ENCODE measurements at places on chromosomes 3 and 15. TPM values are rescaled to one million over a fixed set of nuclear protein-coding genes. Genes with fewer than 3 reads are reported as not detected.

GRCh38 chr15:33698126-33698525 lies 270.2 kb upstream of the CHRM5 start:
- DNase-seq = no peak

- DNase-seq = no peak
Observed at GRCh38 chr3:3605226-3605625, 194.0 kb upstream of the LRRN1 start.

DNA sequence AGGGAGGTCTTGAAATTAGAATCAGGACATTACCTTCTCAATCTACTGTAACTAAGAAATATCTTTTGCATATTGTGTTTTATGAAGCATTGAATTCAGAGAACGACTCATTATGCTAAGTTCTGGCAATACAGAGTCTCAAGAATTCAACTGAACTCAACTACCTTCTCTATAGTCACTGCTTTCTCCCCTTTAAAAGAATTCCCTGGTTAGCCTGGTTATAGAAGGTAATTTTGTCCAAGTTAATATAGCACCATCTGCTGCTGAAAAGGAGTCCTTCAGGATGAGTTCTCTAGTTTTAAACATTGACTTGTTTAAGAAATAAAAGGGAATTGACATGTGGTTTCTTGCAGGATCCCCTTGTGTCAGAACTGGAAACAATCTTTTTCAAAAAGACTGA lies 60.2 kb downstream of the IL16 start:
- peak; percentile 57 for DNase-seq

- DNase-seq = peak; percentile 47
Observed at GRCh38 chr3:67509471-67510075, 144.8 kb downstream of the SUCLG2 start.

GRCh38 chr3:187745201-187746058 lies at the start of gene BCL6:
BCL6 (minus strand) TSS chr3:187745468; CDS start chr3:187733693, 11,775 bp downstream.
- DNase-seq = peak; percentile 99

GRCh38 chr3:13371100-13372075 lies 48.7 kb downstream of the NUP210 start:
- no peak for DNase-seq

GRCh38 chr3:186525369-186526255 lies 18.6 kb downstream of the CRYGS start:
- no peak for DNase-seq

DNA sequence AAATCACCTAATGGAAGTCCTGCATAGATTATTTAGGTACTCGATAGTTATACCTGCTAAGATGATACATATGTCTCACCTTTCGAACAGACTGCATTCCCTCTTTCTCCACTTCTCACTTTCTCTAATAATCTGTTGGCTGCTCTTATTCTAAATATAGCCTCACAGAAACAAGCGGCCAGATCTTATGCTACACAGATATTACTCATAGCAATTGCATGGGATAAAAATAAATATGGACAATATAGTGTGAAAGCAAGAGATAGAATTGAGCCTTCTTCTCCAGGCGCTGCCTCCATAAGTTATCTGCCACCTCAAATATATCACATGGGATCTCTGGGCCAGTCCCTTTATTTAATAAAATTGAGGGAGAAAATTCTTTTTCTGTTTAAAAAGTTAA lies 29.5 kb upstream of the TGFBR2 start:
- DNase-seq = peak; percentile 31

GRCh38 chr3:8984526-8984925 lies 21.3 kb upstream of the RAD18 start:
- DNase-seq = no peak

DNA sequence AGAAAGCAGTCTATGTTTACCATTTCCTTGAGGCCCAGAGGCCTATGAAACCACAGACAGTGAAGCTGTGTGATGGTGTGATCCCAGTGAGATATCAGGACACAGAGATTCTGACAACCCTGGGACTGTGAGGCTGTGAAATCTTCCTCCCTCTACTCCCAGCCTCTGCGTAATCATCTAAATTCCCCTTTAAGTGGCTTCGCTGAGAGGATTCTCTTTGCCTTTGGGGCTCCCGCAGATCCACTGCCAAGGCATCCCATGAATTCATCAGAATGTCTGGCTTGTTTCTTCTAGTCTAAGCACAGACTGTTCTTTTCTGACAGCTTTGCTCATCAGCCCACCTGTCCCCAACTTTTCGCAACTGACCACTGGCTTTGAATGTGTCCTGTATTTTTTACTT lies 901.2 kb upstream of the NR2F2 start:
- peak; percentile 59 for DNase-seq

The LRRK1 gene
- 0.13 TPM for total RNA-seq

The ANKDD1A gene
- total RNA-seq = 4.6 TPM

The ATP13A5 gene
- not detected for total RNA-seq

The CP gene
- total RNA-seq = not detected
